ENCODE measurements at places on chromosomes 6 and 20.

DNA sequence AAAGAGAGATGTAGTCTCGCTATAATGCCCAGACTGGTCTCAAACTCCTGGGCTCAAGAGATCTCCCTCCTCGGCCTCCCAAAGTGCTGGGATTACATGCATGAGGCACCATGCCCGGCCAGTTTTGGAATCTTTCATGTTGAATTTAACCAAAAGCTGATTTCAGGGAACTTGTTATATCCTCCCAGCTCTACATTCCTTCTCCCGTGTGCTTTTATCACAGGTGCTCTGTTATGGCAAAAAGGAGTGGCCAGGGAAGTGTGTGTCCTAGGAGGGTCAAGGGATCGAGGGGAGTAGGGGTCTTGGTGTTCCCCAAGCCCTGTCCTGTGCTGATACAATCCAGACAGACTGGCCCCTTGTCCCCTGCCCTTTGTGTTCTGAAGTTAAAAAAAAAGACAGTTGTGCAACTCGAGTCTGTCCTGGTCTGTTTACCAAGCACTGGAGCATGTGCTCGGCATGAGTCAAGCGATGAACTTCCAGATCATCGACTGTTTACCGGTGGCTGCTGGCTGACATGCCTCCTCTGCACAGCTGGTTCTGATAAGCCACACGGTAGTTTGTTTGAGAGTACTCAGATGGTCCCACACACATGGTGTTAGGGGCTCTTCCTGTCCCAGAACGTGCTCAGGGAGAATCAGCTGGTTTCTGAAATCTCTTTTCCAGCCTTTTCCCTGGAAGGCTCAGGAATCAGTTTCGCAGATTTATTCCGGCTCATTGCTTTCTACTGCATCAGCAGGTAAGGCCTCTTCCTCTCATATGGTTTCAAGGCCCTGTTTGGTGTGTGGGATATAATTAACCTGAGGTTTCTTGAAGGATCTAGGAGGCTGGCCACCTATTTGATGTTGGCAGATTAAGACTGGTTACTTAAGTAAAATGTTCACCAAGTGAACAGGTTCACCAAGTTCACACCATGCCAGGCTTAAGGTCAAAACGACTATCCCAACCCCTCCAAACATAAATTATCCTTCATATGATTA, 52.6 kb upstream of the NAA20 start:
- DNase-seq: no peak

- DNase-seq: no peak
Observed at GRCh38 chr6:131861381-131861780, 53.6 kb downstream of the ENPP1 start.

DNA sequence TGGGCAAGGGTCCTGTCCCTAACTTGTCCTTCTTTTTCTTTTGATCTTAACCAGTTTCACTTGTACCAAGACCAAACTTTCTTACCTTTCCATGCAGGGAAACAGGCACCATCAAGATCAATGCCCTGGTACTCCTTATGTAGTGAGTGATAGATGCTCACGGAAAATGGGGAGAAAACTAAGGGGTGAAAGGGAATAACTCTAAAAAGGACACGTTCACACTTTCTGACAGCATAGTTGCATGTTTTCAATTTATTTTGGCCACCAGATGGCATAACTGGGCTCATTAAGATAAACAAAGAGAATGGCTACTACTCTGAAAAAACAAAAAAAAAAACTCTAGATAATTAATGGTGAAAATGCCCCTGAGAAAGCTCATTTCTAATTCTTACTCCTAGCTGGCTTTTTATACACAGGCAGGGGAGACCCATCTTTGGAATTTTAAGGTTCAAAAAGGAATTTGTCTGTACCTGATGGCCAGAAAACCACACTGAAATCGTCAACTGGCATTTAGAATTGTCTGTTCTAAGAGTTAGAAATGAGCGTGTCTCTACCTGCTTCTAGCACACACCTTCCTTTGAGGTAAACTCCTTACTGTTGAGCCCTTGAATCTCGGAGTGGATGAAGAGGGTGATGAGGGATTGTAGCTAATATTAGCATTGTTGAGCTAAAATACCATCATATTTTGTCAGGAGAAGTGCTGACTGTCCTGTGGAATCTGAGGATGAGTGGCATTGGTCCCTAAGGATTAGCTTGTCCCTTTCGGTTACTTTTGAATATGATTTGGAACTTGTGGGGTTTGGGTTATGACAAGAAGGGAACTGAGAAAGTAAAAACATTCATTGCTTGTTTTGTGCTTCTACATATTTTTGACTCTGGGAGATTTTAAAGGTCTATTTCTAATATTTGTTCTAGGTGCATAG, 62.2 kb upstream of the DDR1 start:
- DNase-seq: no peak

DNA sequence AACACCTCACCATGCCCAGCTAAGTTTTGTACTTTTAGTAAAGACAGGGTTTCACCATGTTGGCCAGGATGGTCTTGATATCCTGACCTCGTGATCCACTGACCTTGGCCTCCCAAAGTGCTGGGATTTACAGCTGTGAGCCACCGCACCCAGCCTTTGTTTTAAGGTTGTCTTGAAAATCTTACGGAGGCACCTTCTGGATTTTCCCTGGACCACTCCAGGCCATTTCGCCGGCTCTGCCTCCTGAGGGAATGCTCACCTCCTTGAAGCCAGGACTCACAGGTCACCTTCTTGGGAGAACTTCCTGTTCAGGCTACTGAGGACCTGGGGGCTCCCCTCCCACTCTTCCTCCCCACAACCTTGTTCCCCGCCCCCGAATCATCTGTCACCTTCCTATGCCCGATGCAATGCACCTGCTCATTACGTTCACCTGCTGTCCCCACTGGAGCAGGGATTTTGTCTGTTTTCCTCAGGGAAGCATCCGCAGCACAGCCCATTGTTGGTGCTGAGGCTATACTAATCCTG, 19.4 kb upstream of the RAET1L start:
- DNase-seq: no peak

DNA sequence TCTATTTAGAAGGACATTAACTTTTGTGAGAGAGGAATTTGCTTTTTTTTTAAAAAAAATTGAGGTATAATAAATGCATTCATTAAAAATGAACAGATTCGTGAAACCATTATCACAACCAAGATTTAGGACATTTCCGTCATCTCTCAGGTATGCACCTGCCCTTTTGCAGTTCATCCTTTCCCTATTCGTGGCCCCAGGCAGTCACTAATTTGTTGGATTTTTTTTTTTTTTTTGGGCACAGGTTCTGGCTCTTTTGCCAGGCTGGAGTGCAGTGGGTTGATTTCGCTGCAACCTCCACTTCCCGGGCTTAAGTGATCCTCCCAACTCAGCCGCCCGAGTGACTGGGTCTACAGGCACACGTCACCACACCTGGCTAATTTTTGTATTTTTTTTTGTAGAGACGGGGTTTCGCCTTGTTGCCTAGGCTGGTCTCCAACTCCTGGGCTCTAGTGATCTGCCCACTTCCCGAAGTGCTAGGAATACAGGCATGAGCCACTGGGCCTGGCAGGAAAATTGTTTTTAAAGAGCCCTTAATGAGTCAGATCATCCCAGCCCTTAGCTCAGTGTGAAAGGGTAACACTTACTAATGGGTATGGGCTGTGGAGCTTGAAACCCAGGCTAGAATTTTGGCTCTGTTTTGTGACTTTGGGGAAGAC, 9.2 kb downstream of the PHF3 start:
- DNase-seq: no peak

DNA sequence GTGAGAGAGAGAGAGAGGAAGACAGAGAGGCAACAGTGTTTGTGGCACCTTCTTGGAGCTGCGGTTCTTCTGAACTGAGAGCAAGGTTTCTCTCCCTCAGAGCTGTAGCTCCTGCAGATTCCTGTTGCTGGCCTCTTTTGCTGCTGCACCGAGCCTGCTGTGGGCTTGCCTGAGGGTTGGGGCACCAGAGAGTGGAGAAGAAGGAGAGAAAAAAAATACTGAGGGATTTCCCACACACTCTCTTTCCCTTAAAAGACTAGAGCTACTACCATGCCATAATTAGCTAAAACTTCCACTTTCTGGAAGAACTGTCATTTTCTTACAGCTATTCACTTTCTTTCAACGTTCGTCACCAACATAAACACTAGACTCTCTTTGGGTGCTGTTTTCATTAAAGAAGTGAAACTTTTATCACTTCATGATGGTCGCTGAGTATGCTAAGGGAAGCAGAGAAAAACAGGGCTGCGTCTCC, 18.2 kb upstream of the ECI2 start:
- DNase-seq: no peak

GRCh38 chr6:1615151-1615852, 5.6 kb downstream of the FOXC1 start:
- DNase-seq: no peak

- DNase-seq: no peak
Observed at GRCh38 chr6:139370999-139371345, 3.5 kb downstream of the CITED2 start.

- no peak for DNase-seq
Observed at GRCh38 chr6:5050009-5050408, 35.1 kb upstream of the PPP1R3G start.

DNA sequence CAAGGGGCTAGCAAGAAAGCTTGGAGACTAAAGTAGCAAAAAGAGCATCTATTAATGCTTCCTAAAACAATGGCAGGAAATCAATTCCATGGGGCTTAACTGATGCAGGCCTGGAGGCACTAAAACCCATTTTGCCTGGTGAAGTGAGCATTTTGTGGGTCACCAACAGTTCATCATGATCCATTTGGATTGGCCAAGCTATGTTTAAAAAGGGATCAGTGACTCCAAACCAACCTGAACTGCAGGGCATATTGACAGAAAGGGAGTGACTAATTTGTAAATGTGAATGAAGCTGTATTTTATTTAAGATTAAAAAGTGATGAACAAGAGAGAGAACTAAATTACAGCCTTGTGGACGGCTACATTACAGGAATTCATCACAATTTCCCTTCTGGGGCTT, 132.0 kb downstream of the PCSK2 start:
- no peak for DNase-seq

- no peak for DNase-seq
Observed at GRCh38 chr20:24588047-24588635, 118.7 kb downstream of the SYNDIG1 start.

GRCh38 chr6:27800731-27801373, 111.3 kb downstream of the OR2B2 start:
- no peak for DNase-seq
